ENCODE measurements at places on chromosomes 11 and 22. TPM values are rescaled to one million over a fixed set of nuclear protein-coding genes. Genes with fewer than 3 reads are reported as not detected.

TEF gene
- total RNA-seq: 7.6 TPM

APOBEC3C gene
- total RNA-seq: 4.1 TPM

CRYBB1 gene
- total RNA-seq: not detected

TUG1 gene
- total RNA-seq: 24.5 TPM

VSIG10L2 gene
- total RNA-seq: 0.38 TPM

TTC12 gene
- 12.9 TPM for total RNA-seq

ASPHD2 gene
- total RNA-seq: 3.4 TPM

KRTAP5-1 gene
- not detected for total RNA-seq

FJX1 gene
- 24.7 TPM for total RNA-seq

DENND5A gene
- total RNA-seq: 22.6 TPM

MMP12 gene
- not detected for total RNA-seq

ART1 gene
- not detected for total RNA-seq

TBCEL gene
- 11.8 TPM for total RNA-seq

OTOG gene
- not detected for total RNA-seq

CARD16 gene
- 2.4 TPM for total RNA-seq

TEAD1 gene
- 17.6 TPM for total RNA-seq

KRTAP5-4 gene
- total RNA-seq: not detected

ACR gene
- not detected for total RNA-seq

Data from bronchial epithelial cell (primary cell).